ENCODE measurements at places on chromosomes 11 and 22.
A peak's percentile ranks its signal among the peaks of the same experiment; 100 is the strongest.

GRCh38 chr11:1987024-1987423, 10.6 kb downstream of the H19 start:
- no peak for DNase-seq

GRCh38 chr11:72744474-72744873, 7.7 kb downstream of the ARAP1 start:
- DNase-seq, result no peak

DNA sequence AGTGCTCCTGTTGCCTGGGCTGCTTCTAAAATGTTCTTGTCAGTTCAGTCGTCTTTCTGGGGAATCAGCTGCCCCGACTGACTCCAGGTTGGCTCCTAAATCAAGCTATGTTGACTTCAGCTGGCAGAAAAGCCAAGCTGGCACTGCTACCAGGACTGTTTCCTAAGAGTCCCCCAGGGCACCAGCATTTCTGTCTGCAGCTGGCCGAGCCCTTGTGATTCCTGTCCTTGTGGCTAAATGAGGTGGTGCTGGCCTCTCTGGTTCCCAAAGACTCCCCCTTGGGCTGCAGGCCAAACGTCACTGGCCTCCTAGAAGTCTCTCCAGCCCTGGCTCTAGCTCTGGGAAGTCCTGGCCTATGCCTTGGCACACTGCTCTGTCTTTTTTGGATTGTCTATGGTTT, 31.1 kb downstream of the GRAMD1B start:
- DNase-seq, result peak; percentile 30

DNA sequence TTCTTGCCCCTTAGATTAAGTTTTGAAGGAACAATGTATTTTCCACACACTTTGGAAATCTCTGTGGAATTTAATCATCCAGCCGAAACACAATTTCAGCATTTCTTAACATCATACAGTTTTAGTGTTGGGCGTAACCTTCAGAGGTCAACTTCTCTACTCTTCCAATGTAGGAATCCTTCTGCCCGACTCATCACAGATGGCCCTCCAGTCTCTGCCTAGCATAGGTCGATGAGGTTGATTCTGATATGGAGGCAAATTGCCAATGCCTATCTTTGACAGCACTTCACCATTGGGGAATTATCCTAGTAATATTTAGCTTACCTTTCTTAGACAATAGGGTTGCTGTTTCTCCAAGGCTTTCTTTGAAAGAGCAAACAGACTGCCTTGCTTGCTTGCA, 175.7 kb upstream of the TTC12 start:
- DNase-seq, result no peak

- no peak for DNase-seq
These were observed 194.0 kb downstream of the FAM181B start for GRCh38 chr11:82539669-82540068.

- no peak for DNase-seq
These were observed 29.0 kb downstream of the AGBL2 start for GRCh38 chr11:47686151-47686550.

DNA sequence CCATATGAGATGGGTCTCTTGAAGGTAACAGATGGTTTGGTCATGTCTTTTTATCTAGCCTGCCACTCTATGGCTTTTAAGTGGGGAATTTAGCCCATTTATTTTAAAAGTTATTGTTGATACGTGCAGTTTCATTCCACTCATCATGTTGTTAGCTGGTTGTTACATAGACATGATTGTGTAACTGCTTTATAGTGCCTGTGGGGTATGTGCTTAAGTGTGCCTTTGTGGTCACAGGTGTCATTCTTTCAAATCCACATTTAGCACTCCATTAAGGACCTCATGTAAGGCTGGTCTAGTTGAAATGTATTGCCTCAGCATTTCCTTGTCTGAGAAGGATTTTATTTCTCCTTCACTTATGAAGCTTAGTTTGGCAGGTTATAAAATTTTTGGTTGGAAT, 263.8 kb upstream of the LUZP2 start:
- DNase-seq, result no peak

Measured in AG20443 (cell line).